ENCODE measurements at places on chromosomes 13 and 19.

DNA sequence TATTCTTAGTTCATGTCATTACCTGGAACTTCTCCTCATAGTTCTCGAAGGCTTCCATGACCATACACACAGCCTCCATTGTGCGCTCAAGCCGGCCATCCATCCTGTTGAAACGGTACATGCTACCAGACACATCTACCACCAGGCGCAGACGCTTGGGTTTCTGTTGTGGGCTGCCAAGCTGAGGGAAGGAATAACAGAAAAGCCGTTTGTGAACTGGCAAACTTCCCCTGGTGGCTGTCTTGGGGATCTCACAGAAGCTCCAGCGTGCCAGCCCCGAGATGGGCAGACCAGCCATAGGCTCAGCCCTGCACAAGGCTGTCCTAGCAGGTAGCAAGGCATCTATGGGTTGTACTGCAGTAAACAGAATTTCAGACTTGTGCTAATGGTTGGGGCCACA lies 130.1 kb downstream of the RGCC start:
- DNase-seq: no peak

GRCh38 chr13:74479124-74479523 lies 344.9 kb upstream of the KLF12 start:
- DNase-seq: no peak

- no peak for DNase-seq
Observed at GRCh38 chr13:97321616-97322321, 99.6 kb downstream of the MBNL2 start.

- DNase-seq: no peak
Observed at GRCh38 chr19:47309608-47310007, at the start of gene C5AR1. Gene C5AR1 (plus strand): TSS chr19:47309861. CDS start chr19:47309896, 35 bp downstream.

- DNase-seq: no peak
Observed at GRCh38 chr13:82657471-82657870, 1224.8 kb downstream of the SLITRK1 start.

DNA sequence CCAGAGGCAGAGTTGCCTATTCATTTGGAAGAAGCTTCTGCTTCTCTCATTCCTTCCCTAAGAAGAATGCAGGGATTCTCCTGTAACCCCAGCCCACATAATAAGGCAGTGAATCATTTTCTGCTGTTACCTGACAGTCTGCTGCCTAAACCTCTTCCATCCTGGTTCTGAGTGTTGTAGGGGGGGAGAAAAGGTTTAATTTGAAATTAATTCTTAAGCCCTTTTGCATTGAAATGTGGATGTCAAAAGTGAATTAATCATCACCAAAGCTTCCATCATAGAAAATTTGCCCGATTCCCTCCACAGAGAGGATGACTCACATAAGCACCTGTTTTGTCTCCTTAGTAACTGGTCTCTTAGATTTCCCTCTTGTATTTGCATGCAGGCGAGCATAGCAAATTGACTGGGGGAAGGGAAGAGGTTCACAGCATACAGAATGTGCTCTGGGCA lies 146.7 kb upstream of the FNDC3A start:
- no peak for DNase-seq

- no peak for DNase-seq
Observed at GRCh38 chr19:32404933-32405430, 588 bp upstream of the DPY19L3 start.

- DNase-seq: no peak
Observed at GRCh38 chr13:26052337-26052736, 521 bp upstream of the SHISA2 start.

GRCh38 chr19:33647146-33647545 lies 25.4 kb downstream of the CHST8 start:
- DNase-seq: no peak

- no peak for DNase-seq
Observed at GRCh38 chr19:3538965-3539755, at the start of gene TEKTIP1. Gene TEKTIP1 (plus strand): TSS chr19:3539174. CDS start chr19:3539178, 4 bp downstream.

- DNase-seq: peak; percentile 81
Observed at GRCh38 chr13:26721251-26722121, 39.1 kb downstream of the GPR12 start.

DNA sequence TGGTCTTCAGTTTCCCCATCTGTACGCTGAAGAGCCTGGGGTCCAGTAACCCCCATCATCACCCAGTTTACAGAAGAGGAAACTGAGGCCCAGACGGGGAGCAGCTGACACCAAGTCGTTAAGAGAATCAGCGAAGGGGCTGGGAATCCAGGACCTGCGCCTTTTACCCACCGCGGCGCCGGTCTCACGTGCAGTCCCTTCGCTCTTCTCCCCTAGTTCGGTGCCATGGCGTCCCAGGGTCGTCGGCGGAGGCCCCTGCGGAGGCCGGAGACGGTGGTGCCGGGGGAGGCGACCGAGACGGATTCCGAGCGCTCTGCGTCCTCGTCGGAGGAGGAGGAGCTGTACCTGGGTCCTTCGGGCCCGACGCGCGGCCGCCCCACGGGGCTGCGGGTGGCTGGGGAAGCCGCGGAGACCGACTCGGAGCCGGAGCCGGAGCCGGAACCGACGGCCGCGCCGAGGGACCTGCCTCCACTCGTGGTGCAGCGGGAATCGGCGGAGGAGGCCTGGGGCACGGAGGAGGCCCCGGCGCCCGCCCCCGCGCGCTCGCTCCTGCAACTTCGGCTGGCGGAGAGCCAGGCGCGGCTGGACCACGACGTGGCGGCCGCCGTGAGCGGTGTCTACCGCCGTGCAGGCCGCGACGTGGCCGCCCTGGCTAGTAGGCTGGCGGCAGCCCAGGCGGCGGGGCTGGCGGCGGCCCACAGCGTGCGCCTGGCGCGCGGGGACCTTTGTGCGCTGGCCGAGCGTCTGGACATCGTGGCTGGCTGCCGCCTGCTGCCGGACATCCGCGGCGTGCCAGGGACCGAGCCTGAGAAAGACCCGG lies 698 bp downstream of the BLOC1S3 start:
- DNase-seq: no peak

GRCh38 chr13:85277748-85278147 lies 521.5 kb downstream of the SLITRK6 start:
- DNase-seq: no peak

- DNase-seq: no peak
Observed at GRCh38 chr19:31532034-31532433, 182.8 kb upstream of the TSHZ3 start.

- DNase-seq: no peak
Observed at GRCh38 chr19:44278181-44278690, 18.6 kb downstream of the ZNF233 start.

DNA sequence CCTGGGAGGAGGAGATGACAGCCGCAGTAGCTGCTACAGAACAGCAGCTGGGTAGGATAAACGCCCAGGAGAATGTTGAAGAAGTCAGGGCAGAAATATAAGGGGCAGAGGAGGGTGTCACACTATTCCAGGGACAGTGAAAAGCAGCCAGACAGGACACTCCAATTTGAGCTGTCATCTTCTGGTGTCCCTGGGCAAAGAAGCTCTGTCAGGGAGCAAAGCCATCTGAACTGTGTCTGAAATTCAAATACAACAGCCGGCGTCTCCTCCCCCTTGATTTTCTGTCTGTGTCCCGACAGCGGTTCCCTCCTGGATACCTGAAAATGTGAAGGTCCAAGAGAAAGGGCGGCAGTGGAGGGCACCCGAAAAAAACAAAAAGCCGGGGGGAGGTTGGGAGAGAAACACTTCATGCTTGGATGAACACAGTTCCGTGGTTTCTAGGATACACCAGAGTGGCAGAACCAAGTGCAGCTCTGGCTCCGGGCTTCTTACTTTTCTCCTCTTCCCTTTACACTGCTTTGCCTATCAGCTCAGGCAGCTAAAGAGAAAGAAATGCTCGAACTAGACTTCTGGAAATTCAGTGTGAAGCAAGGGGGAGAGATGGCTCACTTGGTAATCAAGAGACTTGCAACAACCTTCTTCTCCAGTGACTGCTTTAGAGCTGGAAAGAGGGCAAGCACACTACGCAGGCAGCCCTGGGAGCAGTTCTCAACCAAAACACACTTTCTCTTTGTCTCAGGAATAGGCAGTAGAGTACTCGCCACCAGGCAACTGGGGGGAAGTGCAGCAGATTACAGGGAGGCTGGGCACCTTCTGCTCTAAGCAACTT lies 465.6 kb downstream of the ITGBL1 start:
- DNase-seq: peak; percentile 75

GRCh38 chr13:33341861-33342452 lies 56.4 kb upstream of the STARD13 start:
- no peak for DNase-seq

- DNase-seq: no peak
Observed at GRCh38 chr13:92694047-92694446, 532.6 kb upstream of the GPC6 start.

- DNase-seq: no peak
Observed at GRCh38 chr13:102875256-102875655, 29.4 kb downstream of the ERCC5 start.

GRCh38 chr19:45779231-45780145 lies 2.8 kb downstream of the DMPK start:
- peak; percentile 90 for DNase-seq

DNA sequence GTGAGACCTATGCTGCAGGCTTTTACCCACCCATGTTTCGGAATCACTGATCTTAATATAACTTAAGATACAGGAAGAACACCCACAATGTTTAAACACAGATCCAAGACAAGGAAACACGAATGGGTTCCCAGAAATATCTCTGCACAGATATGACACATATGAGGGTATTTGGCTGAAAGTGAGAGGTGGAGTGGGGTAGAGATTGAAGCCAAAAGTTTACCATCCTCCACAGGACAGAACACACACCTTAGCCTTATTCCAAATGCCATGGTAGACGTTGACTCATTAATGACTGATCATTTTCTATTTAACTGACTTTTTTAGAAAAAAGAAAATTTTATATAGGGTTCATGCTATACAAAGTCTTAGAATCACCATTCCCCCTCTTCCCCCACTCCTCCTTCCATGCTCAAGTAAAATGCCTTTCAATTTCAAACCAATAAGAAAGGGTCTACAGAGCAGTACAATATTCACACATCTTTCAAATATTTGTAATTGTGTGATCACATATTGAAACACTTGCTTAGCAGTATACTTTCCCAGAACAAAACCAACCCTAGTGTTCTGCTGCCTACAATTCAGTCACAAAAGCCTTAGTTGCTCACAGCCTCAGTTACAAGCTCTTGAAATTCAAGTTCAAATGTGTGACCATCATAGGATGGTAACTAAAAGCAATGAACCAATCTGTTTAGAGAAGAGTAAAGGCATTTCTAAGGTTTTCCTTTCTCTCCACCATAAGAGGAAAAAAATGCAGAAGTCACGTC lies 11.8 kb upstream of the DOCK9 start:
- DNase-seq: no peak

- DNase-seq: no peak
Observed at GRCh38 chr13:53060840-53061490, 32.4 kb downstream of the OLFM4 start.

DNA sequence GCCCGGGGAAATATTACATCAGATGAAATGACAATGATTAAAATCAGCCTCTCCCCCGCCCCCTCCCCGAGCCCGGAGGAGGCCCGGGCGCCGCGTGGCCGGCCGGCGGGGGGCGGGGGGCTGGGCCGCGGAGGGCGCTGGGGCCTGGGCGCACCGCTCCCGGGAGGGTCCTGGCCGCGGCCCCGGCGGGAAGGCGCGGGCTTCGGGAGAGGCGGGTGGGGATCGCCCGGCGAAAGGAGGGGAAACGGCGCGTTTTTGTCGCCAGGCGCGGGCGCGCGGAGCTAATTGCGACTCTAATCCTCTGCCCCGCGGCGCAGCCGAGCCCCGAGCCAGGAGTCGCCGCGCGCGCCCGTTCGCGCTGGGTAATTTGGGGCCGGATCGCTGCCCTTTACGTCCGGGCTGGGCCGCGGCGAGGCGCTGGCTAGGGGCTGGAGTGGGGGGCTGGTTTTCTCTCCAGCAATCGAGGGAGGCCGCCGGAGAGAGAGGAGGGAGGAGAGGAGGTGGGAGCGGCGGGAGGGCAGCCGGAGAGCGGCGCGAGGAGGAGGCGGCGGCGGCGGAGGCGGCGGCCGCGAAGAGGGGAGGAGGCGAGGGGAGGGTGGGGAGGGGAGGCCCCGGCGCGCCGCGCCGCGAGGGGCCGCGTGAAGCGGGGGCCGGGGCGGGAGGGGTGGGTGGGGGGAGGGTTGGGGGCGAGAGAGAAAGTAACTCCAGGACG lies at the start of gene KCTD15:
Gene KCTD15, plus strand, starts transcription at position 707 of the 712 bp plus-strand sequence. CDS start 3,585 bp downstream, outside the sequence.
- DNase-seq: peak; percentile 89

GRCh38 chr13:32881074-32881776 lies 135.0 kb upstream of the KL start:
- DNase-seq: no peak

GRCh38 chr19:57557659-57558058 lies 2.0 kb downstream of the ZNF550 start:
- no peak for DNase-seq

DNA sequence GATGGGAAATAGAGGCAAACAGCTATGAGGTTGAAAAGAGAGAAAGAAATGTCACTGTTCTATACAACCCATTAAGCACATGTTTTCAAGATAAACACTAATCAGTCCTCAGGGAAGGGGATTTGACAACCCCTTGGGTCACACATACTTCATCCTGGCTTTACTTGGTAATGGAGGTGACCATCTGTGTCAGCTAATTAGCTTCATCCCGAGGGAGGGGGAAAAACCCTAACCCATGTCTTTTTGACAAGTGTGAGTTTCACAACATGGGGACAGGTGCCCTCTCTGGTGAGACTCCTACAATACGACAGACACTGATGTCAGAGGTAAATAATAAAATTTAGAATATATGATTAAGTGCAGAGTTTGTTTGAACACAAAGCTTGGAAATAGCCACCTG lies 43.1 kb downstream of the ZNF611 start:
- no peak for DNase-seq

DNA sequence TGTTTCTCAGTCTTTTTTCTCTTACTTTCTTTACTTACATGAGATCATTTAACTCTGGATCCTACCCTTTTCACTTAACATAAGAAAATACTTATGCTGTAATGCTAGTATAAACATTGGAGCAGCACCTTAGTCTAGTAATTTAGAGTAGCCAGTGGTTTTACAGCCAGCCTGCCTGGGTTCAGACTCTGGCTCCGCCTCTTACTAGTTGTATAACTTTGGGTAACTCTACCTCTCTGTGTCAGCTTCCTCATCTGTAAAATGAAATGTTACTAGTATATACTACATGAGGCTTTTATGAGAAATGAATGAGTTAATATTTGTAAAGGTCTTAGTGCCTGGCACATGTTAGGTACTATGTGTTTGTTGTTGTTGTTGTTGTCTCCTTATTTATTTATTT lies 5.6 kb downstream of the CDADC1 start:
- no peak for DNase-seq

GRCh38 chr13:98182589-98182988 lies 5.5 kb upstream of the RNF113B start:
- no peak for DNase-seq

DNA sequence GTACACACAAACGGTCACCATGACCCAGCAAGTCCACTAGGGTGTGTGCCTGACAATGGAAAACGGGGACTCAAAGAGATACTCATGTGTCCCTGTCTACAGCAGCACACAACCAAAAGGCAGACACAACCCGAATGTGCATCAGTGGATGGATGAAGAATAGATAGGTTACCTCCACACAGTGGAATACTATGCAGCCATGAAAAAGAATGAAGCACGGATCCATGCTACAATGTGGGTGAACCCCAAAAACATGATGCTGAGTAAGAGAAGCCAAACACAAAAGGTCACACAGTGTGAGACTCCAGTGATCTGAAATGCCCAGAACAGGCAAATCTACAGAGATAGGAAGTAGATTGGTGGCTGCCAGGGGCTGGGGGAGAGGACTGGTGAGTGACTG lies 9.0 kb downstream of the CERS1 start:
- no peak for DNase-seq

- no peak for DNase-seq
Observed at GRCh38 chr19:41189425-41190065, 3.5 kb upstream of the CYP2S1 start.
